ENCODE measurements at places on chromosomes 3 and 15.
A peak's percentile ranks its signal among the peaks of the same experiment; 100 is the strongest.

DNA sequence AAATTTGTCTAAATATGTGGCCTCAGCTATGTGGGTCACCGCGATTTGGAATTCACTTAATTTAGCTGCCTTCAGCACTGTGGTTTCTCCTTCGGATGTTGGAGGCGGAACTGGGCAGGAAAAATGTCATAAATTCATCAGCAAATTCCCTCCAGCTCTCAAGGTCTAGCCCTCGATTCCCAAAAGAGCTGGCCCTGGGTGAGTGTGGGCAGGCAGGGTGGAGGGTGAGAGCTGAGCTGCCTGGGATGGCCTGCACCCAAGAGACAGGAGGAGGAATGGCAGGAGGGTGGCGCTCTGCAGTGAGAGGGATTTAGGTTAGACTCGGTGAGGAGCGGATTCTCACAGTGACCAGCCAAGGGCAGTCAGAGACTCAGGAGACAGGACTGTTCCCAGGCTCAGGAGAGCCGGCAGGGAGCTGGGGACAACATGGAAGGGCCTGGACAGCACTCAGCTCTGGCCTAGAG, 57.1 kb downstream of the FEM1B start:
- DNase-seq, result no peak

GRCh38 chr3:162569314-162569713, 1072.7 kb downstream of the OTOL1 start:
- DNase-seq, result no peak

- no peak for DNase-seq
Measured at GRCh38 chr3:129087138-129087702, 26.6 kb downstream of the GP9 start.

- DNase-seq, result no peak
Measured at GRCh38 chr3:71047616-71048531, 535.7 kb downstream of the FOXP1 start.

DNA sequence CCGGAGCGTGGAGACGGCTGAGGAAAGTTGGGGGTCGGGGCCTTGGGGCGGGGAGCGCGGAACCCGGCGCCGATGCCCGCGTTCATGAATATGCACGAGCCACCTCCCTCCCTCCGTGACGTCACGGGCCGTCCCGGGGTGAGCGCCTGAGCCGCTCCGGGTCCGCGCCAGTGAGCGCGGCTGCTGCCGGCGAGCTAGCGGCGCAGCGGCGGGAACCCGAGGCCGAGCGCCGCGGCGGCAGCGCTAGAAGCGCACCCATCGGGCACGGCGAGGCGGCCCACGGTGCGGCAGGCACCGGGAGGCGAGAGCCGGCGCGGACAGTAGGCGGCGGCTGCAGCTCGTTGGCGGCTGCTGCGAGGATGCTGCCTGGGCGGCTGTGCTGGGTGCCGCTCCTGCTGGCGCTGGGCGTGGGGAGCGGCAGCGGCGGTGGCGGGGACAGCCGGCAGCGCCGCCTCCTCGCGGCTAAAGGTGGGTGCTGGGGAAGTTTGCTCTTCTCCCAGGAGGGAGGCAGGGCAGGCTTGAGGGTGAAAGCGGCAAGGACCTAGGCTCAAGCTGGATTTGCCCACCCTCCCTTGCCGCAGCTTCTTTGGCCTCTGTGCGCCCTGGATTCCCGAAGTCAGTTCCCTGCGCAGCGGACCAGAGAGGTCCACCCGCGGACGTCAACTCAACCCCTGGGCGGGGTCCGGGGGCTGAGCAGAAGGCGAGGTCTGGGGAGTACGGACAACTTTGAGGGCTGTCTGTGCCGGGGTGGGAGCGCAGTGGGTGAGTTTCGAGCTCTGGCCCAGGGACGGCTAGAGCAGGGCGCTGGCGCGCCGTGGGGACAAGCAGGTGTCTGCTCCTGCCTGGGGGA, at the start of gene CLSTN2:
CLSTN2 (plus strand) TSS at position 170 of the 850 bp plus-strand sequence.
- DNase-seq, result peak; percentile 71
